ENCODE measurements at places on chromosomes 16 and 17.

GRCh38 chr16:49081554-49081953, 200.1 kb downstream of the CBLN1 start:
- no peak for DNase-seq

DNA sequence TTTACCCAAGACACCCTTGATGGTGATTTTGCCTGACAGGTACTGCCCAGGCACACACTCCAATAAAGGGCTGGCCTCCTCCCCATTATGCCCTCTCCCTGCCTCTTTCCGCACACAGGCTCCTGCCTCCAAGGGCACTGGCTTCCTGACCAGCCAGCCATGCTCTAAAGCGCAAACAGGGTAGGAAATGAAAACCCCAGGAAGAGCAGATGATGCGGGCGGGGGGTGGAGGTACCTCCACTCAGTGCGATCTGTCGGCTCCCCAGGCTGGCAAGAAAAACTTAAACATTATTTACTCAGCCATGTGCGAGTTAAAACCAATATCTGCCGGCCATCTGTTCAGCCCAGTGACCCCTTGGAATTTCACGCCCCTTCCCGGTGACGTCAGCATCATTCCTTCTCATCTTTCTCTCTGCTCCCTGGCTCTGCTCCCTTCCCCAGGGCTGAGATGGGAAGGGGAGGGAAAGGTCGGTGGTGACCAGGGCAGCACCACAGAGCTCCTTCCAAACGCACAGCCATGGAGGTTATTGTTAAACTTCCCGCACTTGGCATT, 262.5 kb downstream of the CBLN1 start:
- DNase-seq: no peak

- no peak for DNase-seq
Observed at GRCh38 chr17:75153780-75154194, 525 bp downstream of the JPT1 start.

GRCh38 chr16:20910781-20911321, 10.3 kb downstream of the LYRM1 start:
- no peak for DNase-seq

DNA sequence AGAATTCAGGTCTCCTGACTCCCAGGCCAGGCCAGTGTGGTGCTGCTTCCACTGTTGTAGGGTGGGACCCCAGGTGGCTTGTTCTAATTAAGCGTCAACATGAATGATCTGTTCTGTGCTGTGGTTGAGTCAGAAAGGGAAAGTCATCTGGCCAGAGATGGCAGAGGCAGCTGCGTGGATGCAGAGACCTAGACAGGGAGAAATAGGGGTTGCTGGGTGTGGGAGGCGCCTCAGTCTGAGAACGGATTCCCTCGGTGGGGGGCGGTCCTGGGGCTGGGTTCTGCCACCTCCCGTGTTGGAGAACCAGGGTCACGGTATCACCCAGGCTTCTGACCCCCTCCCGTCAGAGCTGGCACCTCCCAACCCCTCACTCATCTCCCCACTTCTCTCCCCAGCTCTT, 5.6 kb downstream of the FBRS start:
- no peak for DNase-seq

GRCh38 chr16:63982110-63982509, 1139.8 kb downstream of the CDH11 start:
- DNase-seq: no peak

DNA sequence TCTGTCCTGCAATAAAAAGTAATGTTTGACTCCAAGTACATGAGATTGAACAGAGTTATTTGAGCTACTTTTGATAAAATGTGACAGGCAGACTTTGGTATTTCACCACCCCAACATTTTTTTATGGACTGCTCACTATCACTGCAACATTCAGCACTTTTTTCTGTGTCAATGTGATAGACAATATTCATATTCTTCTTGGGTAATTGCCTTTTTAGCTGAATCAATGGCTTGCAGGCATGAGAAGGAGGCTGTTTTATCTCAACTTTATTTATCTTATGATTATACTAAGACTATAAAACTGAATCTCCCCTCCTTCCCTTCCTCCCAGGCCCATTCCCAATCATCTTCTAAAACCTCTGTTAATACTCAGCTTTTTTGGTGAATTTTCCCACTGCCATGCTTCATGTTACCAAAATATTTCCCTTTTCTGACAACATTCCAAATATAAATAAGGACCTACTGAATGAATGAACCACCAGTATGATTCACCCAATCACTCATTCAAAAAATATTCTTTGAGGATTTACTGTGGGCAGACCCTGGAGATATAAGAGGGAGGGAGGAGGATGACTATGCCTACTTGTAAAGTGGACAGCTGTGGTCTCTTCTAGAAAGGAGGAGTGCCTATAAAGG, 67.6 kb downstream of the CDH13 start:
- DNase-seq: no peak

- DNase-seq: no peak
Observed at GRCh38 chr17:292016-292415, 60.6 kb downstream of the RPH3AL start.

DNA sequence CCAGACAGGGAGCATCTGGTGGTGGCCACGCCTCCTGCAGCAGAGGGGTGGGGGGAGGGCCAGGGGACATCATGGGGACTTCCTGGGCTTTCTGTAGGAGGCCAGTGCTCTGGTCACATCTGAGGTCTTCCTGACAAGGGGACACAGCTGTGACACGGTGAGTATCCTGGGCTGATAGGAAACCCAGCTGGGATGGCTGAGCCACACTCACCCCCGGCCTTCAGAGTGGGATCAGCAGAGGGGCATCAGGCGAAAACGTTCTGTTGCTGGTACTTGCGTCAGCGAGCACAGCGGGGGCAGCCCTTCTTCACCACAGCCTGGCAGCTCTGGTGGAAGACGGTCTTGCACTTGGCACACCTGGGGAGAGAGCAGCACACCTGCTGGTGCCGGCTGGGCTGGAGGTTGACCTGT, 122.9 kb upstream of the SMURF2 start:
- no peak for DNase-seq

GRCh38 chr17:6073620-6074019, 3.4 kb downstream of the WSCD1 start:
- no peak for DNase-seq

GRCh38 chr16:55120408-55120807, 189.7 kb downstream of the IRX5 start:
- DNase-seq: no peak

- DNase-seq: no peak
Observed at GRCh38 chr17:39547713-39548478, 59.8 kb downstream of the NEUROD2 start.

DNA sequence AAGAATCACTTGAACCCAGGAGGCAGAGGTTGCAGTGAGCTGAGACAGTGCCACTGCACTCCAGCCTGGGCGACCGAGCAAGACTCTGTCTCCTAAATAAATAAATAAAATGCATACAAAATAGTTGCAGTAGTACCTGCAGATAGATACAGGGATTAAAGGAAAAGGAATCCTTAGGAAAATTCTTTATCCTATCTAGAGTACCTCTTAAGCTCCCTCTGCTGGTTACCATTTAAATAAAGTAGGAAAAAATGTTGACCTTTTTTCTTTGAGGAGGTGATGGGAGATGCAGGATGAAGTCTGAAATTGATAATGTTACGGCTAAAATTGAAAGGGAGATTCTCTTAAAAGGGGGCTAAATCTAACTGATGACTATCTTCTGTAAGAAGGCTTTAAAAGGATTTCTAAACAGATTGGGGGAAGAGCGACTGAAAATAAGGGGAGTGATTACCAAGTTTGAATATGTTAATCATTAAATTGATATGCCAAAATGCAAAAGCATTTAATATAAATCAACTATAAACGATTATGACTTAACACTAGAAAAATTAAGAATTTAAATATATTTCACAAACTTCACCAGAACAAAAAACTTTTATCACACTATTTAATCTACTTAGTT, 29.4 kb downstream of the C16orf87 start:
- no peak for DNase-seq

- DNase-seq: no peak
Observed at GRCh38 chr16:72234387-72234786, 62.4 kb upstream of the PMFBP1 start.

DNA sequence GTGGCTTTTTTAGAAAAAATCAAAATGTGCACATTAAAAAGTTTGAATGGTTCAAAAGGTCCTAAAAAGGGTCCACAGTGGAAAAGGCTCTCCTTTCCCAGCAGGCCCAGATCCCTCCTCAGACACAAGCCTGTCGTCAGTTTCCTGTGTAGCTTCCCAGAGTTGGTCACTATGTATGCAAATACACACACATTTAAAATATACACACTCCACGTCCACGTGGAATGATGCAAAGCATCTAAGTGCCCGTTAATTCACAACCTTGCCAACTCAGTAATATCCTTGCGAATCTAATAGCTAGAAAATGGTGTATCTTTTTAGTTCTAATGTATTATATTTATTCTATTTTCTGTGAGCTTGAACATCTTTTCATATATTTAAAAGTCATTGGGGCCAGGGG, 17.7 kb downstream of the NLRC5 start:
- DNase-seq: no peak

DNA sequence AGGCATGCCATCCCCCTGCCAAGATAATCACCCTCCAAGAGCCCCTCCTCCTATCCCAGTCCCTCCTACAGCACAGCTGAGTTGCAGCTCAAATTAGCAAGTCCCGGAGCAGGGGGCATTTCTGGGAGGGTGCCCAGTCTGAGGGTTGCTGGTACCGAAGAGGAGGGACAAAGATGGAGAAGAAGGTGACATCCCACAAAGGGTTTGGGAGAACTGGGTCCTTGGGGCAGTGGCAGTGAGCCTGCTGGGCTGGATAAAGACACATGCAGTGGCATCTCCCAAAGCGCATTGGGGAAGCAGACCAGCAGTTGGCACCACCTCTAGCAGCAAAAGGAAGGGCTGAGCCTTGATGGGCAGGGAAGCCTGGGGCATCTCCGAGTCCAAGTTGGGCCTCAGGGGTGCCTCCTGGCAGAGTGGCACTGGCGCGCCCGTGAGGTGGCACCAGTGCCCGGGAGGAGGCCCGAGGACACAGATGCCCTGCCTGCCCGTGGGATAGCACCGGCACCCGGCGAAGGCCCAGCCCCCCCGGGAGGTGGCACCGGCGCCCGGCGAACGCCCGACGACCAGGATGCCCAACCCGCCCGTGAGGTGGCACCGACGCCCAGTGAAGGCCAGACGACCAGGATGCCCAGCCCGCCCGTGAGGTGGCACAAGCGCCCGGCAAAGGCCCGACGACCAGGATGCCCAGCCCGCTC, 622 bp downstream of the TOM1L2 start:
- DNase-seq: no peak

DNA sequence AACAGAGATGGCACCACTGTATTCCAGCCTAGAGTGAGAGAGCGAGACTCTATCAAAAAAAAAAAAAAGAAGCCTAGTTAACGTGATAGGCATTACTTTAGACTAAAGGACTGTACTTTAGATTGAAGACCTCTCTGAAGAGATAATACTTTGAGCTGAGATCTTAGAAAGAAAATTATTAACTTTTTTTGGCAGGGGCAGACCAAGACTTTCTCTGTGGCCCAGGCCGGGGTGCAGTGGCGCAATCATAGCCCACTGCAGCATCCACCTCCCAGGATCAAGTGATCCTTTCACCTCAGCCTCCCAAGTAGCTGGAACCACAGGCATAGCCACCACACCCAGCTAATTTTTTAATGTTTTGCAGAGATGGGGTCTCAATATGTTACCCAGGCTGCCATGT, 75.7 kb upstream of the TNRC6A start:
- DNase-seq: no peak

DNA sequence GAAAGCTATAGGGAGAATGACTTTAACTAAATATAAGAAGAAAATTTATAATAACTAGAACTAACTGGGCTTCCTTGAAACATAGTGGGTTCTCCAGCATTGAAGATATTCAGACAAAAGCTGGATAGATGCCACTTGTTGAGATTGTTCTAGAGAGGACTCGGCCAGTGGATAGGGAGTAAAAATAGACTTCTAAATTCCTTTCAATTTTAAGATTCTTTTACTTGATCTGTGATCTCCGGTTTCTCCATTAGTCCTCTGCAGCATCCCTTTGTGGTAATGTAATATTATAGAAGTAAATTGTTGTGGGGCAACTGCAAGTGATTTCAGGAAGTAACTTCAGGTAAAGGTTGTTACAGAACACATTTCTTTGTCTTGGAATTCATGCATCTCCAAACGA, 10.3 kb upstream of the RARA start:
- DNase-seq: no peak

- DNase-seq: peak; percentile 71
Observed at GRCh38 chr16:75433732-75434413, 570 bp upstream of the CFDP1 start.

DNA sequence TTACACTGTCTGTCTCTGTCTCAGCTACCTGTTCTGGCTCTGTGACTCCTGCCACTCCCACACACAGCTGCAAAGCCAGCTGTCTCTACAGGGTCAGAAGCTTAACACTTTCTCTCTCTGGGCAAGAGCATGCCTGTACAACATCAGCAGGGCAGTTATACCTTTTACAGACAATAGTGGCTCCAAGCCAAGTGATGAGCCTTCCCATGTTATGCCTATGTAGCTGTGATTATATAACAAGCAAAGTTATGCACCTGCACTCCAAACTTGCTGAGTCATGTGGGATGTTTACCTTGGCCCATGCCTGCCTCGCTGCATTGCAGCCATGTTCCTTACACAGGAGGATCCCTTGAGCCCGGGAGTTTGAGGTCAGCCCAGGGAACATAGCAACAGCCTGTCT, 31.8 kb upstream of the APPBP2 start:
- no peak for DNase-seq

- no peak for DNase-seq
Observed at GRCh38 chr16:86225905-86226371, 284.4 kb upstream of the FOXF1 start.

GRCh38 chr17:1989135-1989534, 36.0 kb downstream of the RTN4RL1 start:
- no peak for DNase-seq

GRCh38 chr17:38425744-38426143, 2.5 kb upstream of the ARHGAP23 start:
- DNase-seq: no peak

- DNase-seq: no peak
Observed at GRCh38 chr17:41586863-41587495, at the start of gene KRT14. Gene KRT14 (minus strand): TSS chr17:41586895. CDS start chr17:41586834, 61 bp downstream.

DNA sequence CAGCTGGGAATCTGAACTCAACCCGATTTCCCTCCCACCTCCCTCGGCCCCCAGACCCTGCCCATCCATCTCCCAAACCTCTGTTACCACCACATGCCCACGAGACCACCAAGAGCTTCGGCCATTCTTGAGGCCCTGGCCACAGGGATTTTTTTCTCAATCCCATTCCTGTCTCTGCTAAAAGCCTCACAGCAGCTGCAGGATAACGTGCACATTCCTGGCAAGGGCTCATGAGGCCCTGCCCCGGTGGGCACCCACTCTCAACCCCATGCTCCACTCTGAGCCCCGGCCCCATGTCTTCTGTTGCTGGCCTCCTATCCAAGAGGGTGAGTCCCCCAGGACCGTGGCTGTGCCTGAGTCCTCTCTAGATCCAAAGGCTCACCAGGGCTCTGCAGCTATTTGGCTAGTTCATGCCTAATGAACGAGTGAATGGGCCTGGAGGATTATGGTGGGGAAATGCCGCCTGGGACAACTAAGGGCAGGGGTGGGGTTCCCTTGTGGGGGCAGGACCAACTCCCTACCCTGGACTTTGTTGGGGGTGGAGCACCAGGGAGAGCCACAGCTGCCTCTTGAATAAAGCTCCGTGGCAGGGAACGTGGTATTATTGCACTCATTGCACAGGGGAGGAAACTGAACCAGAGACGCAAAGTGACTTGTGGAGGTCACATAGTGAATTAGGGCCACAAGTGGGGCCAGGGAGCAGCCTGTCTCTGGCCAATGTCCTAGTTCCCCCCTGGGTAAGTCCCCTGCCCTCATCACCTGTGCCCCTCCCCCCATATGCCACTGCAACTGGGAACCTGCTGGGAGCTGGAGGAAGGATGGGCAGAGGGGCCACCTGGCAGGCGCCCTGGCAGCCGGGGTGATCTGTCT, 113.8 kb upstream of the SMURF2 start:
- DNase-seq: no peak
